ENCODE measurements at places on chromosomes 11 and 22.

GRCh38 chr11:120549346-120549745 is 37.8 kb downstream of the GRIK4 start:
- no peak for DNase-seq

- no peak for DNase-seq
These were observed 236.1 kb downstream of the NXPE2 start for GRCh38 chr11:114914231-114915005.

DNA sequence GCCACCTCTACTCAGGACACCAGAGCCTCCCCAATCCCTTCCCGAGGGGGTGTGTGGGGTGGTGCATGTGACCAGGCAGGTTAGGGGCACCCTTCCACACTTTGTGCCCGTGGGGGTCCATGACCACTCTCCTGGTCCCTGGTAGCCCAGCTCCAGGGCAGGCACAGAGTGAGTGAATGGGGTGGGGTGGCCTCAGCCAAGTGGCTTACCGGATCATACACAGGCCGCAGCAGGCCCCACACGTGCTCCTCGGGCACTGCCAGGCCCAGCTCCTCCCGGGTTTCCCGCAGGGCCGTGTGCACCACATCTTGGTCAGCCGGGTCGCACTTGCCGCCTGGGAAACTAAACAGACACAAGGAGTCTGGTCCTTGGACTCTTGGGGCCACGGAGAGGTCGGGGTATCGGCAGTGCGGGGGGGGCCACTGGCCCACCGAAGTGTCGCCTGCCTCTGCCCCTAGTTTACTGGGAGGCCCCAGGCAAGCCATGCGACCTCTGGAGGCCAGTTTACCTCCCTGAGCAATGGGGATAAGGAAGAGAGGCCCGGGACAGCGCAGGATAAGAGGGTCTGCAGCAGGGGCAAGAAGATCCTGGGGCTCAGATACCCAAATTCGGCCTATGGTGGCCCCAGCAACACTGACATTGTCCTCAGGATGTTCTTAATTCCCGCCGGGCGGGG is 889 bp downstream of the NUDT8 start:
- no peak for DNase-seq

DNA sequence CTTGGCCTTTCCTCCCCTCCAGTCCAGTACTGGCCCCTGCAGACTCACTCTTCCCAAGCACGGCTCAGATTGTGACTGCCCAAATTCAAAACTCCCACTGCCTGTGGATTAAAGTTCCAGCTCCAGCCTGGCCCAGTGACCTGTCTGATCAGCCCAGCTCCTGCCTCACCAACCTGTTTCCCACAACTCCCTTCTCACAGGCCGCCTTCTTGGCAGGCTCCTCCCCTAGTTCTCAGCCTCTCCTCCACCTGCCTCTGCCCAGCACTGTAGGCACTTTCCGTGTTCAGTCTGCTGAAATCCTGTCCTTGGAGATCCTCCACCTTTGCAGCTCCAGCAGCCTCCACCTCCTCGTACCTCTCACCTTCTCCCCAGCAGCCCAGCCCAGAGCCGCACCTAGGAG is 68.6 kb downstream of the MICAL2 start:
- no peak for DNase-seq

GRCh38 chr11:42013656-42014201 is 554.3 kb upstream of the LRRC4C start:
- DNase-seq = no peak

DNA sequence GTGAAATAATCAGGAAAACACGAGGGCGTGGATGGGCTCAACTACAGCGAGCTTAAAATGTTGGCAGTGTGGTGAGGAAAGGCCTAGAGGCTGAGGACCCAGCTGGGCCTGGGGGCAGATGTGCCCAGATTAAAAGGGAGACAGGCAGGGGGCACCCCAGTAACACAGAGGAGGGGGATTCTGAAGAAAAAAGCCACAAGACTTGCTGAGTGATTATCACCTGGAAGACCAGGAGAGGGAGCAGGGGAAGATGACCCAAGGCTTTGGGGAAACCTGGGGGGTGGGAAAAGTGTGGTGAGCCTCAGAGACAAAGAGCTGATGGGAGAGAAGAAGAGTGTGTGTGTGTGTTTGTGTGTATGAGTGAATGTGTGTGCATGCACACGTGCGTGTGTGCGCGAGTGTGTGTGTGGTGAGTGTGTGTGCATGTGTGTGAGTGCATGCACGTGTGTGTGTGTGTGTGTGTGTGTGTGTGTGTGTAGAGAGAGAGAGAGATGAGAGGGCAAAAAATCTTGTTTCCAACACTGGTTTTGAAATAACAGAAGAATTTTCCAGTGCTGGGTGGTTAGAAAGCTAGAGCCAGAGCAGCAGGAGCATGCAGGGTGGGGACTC is 500.5 kb downstream of the BUD13 start:
- DNase-seq = no peak

GRCh38 chr11:57481915-57482781 is 21.8 kb downstream of the RTN4RL2 start:
- no peak for DNase-seq

GRCh38 chr11:102927624-102927990 is 27.9 kb downstream of the MMP13 start:
- no peak for DNase-seq

- DNase-seq = no peak
These were observed 404 bp downstream of the DCHS1 start for GRCh38 chr11:6655020-6655789.

GRCh38 chr11:61777234-61778090 is 14.9 kb downstream of the TMEM258 start:
- no peak for DNase-seq

DNA sequence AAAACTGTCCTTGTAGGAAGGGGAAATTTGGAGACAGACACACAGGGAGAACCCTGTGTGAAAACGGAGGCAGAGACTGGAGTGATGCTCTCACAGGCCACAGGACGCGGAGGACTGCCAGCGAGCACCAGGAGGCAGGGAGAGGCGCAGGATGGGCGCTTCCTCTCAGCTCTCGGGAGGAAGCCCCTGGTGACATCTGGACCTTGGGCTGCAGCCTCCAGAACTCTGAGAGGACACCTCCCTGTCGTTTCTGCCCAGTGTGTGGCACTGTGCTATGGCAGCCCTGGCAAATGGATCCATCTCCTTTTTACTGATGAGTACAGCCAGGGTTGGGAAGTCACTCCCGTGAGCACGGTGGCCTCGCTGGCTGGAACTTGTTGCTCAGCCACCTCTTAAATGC is 73.9 kb downstream of the LRRC32 start:
- no peak for DNase-seq

DNA sequence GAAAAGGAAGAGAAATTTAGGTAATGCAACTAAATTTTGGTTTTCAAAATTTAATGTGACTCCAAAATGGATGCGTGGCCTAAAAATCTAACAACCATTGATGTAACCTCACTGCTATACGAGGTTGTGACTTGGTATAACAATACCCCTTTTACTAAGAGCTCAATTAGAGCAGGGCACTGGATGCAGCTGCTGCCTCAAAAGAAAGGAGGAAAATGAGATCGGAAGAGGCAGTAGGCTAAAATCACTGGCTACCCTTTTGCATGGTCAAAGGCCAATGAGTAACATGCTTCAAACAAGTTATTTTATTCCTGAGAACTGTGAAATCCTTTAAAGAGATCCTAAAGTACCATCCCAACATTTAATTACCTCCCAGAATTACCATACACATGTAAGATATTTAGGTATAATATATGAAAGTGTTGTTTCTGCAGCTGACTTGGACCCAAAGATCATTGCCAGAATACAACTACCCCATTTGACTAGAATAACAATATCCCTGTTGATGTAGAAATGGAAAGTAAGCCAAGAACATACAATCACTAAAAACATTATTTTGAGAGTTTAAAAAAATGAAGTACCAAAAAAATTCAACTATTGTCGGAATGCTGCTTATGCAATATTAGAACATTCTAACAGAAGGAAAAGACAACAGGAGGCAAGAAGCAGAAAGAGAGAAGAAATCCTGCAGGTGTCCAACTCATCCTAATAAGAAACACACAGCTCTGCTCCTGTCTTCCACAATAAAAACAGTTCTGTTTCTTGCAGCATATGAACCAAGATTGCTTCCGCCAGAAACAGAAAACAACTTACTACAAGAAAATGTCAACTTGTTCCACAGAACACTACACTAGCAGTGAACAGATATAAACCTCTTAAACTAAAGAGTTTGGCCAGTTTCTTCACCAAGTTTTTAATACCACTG is 15.0 kb downstream of the SIK3 start:
- no peak for DNase-seq

DNA sequence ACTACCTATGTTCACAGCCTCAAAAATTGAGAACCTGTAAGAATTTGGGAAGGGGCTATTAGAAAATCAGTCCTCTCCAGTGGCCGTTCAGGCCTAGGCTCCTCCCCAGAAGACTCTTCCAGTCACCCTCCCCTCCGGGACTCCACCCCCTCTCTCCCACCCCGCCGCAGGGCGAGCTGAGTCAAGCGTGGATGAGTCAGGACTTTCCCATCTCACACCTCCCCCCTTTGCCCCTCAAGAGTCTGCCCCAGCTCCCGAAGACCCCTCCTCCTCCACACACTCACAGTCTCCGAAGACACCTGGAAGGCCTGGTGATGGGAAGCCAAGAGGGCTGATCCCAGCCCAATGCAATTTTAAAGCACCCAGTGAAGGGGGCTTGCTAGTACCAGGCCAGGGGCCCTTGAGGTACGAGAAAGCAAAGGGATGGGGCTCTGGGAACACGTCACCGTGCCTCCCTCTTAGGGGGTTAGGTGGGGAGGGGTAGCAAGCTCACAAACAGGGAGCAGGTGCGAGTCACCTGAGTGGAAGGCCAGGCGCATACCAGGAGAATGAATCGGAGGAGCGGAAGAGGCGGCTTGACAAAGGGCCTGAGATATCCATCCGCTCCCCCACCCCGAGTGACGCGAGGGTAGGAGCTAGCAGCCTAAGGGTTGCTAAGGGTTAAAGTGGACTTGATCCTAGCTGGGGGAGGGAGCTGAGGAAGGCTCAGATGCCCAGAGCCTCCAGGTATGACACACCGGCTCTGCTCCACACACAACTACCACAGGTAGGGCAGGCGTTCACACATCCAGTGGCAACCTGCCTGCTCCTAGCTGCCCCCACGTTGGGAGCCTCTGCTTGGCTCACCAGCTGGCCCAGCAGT is 13.6 kb downstream of the BCL9L start:
- DNase-seq = peak; percentile 95

GRCh38 chr11:826836-827145 is 928 bp upstream of the CRACR2B start:
- DNase-seq = no peak

DNA sequence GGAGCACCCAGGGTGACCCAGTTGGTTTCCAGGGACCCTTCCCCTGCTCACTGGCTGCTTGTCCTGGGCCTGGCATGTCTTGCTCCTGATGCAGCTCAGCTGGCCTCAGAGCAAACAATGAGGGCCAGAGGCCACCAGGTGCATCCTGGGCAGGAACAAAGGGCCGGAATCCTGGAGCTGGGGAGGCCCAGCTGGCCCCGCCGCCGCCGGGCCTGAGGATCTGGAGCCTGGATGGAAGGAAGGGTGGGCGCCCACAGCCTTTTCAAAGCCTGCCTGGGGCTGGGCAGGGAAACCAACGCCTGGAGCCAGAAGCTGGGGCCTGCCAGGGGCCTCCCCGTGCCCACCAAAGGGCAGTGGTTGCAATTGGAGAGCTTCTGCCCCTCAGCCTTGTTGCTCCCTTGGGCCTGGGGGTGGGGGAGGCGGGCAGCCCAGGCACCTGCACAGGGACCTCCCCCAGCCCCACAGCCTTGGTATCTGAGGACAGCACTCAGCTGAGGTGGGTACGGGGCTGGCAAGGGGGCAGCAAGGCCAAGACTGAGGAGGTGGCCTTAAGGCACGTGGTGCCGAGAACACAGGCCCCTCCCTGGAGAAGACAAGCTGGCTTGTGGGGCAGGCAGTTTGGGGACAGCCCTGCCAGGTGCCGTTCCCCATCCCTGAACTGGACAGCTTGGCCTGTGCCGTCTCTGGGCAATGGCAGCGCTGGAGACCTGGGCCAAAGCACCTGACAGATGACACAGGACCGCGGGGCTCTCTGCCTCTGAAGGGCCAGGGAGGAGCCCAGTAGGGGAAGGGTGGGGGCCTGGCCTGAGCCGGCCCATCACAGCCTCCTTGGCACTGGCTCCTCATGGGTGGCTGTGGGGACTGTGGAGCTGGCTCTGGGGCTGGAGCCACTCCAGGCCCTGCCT is 7.1 kb upstream of the ADORA2A start:
- DNase-seq = no peak

DNA sequence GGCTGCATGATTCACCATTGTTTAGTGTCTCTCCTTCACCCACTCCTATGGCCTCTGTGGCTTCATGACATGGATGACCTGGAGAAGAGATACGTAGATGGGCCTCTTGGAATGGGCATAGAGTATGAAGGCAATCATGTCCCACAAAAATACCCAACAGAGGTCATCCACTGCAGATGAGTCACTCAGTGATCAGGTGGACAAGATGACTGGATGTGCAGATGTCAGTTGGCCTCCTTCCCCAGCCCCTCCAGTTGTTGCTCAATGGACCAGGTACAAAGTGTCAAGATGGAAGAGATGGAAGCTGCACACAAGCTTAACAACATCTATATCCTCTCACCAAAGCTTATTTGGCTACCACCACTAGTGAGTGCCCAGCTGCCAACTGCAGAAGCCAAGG is 41.0 kb upstream of the CLPB start:
- DNase-seq = no peak

GRCh38 chr11:117953024-117953671 is 23.9 kb upstream of the TMPRSS13 start:
- no peak for DNase-seq

DNA sequence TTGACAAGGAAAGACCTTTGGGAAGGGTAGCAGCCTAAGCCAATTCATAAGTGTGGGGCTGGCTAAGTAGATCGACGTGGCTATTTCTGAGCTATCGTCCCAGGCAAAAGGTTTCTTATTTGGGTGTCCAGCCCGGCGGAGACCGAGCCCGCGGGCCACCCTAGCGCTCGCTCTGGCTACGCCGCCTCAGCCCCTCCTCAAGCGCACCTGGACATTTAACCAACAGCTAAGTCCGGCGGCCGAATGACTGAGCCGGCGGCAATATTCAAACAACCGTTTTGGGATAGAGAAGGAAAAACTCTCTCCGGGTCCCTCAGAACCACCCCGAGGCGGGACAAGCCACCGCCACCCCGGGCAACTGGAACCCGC is 457 bp downstream of the RNF141 start:
- DNase-seq = peak; percentile 40

- peak; percentile 86 for DNase-seq
These were observed 222.6 kb upstream of the PITPNB start for GRCh38 chr22:28141614-28142013.

- DNase-seq = no peak
These were observed 3.3 kb upstream of the DGCR8 start for GRCh38 chr22:20076627-20077172.

- no peak for DNase-seq
These were observed 27.9 kb downstream of the RPL3 start for GRCh38 chr22:39291523-39291922.

GRCh38 chr22:20663137-20663828 is 110.6 kb upstream of the SERPIND1 start:
- no peak for DNase-seq

GRCh38 chr11:73752903-73753302 is 8.0 kb downstream of the RAB6A start:
- no peak for DNase-seq

GRCh38 chr22:19547620-19548019 is 23.4 kb upstream of the CLDN5 start:
- DNase-seq = no peak

- peak; percentile 30 for DNase-seq
These were observed 9.3 kb downstream of the SF3A1 start for GRCh38 chr22:30347255-30347892.

- DNase-seq = no peak
These were observed 66.2 kb upstream of the POU2AF2 start for GRCh38 chr11:111179184-111179910.

- DNase-seq = peak; percentile 45
These were observed 42.7 kb downstream of the WEE1 start for GRCh38 chr11:9616042-9616675.

GRCh38 chr11:2870460-2870859 is 15.1 kb downstream of the CDKN1C start:
- DNase-seq = no peak

Measured in iris pigment epithelial cell (primary cell).